ENCODE measurements at places on chromosomes 4 and X.
A peak's percentile ranks its signal among the peaks of the same experiment; 100 is the strongest.

GRCh38 chr4:104494822-104495559, at the start of gene CXXC4:
CXXC4 (minus strand) TSS chr4:104494894; CDS start chr4:104491802, 3,092 bp downstream.
- peak; percentile 16 for DNase-seq

- DNase-seq = peak; percentile 39
These were observed 839 bp downstream of the QDPR start for GRCh38 chr4:17511051-17511450.

DNA sequence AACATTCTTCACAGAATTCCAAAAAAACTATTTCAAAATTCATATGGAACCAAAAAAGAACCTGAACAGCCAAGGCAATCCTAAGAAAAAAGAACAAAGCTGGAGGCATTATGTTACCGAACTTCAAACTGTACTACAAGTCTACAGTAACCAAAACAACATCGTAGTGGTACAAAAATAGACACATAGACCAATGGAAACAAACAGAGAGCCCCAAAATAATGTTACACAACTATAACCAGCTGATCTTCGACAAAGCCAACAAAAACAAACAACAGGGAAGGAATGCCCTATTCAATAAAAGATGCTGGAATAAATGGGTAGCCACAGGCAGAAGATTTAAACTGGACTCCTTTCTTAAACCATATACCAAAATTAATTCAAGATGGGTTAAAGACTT, 1189.6 kb downstream of the PCDH18 start:
- no peak for DNase-seq

DNA sequence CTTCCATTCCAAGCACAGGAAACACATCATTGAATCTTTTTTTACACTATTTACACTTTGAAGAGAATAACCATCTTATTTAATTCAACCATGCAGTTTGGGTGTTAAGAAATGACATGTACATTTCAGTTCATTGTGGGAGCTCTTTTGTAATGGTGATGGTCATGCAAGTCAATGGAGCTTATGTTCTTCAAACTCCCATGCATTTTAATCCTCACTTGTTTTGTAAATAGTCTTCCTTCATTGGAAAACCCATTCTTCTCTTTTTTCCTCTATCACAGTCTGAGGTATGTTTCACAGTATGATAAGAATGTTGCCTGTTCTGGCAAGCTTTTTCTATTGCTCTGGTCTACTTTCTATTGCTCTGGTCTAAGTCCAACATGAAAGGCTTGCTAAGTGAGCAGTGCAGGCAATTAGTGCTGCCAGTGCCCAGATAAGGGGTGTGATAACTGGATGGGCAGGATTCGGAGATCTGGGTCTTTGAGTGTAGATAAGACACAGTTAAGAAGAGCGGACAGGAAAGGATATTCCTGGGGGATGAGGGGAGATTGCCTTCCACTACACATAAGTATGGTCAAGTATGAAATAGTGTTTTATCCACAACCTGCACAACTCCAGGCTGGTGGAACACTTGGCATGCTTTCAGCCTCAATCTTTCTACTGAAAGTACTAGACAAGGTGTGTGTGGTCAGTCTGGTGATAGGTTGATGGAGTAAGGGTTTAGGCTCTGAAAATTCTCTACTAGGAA, 17.1 kb downstream of the AFP start:
- DNase-seq = no peak

GRCh38 chr4:42148425-42148824, 4.0 kb downstream of the BEND4 start:
- no peak for DNase-seq

- peak; percentile 45 for DNase-seq
These were observed 1.1 kb downstream of the SLIT2 start for GRCh38 chr4:20252656-20253282.

GRCh38 chr4:16045687-16046086, 38.1 kb downstream of the PROM1 start:
- no peak for DNase-seq
